Endodermal cell (in vitro differentiated cells): ENCODE measurements at places on chromosomes 7 and 10. TPM values are rescaled to one million over a fixed set of nuclear protein-coding genes. Genes with fewer than 3 reads are reported as not detected.

The MASTL gene
- 21.0 to 54.3 TPM (median 50.2 TPM) in 3 replicates for total RNA-seq

DNA sequence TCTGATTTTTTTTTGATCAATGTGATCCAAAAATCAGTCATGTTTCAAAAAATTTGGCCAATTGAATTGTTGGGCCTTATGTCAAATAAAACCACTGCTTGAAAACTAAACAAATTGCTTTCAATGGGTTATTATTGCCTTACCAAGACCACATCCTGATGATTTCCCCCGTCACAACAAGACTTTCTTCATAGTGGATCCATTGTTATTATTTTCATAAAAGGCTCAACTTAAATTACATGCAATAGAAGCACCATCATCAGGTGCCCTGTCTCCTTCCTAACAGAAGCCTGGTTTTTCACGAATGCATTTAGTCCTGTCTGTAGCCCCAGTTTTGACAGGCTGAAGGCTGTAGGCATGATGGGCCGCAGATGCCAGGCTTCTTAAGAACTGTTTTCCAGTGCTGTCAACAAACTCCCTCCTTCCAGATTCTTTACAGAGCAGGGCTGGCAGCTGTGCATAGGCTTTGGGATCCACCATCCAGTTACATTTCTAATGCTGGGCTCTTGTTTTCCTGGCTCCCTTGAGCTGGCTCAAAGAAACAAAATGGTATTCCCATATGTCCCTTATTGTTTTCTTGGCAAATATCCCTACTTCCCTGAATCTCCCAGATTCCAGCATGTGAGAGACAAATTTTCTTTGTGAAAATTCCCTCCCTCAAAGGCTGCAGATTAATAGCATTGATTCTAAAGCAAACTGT, 302.0 kb downstream of the TWIST1 start:
- no peaks in the 10 kb centered on the region for H3K4me1 ChIP-seq
- H3K27ac ChIP-seq: no peak overlapping the region
- H3K4me3 ChIP-seq: no peak overlapping the region
- no peaks in the 10 kb centered on the region for H3K27me3 ChIP-seq

The FXYD4 gene
- not detected in 2 replicates for total RNA-seq

DNA sequence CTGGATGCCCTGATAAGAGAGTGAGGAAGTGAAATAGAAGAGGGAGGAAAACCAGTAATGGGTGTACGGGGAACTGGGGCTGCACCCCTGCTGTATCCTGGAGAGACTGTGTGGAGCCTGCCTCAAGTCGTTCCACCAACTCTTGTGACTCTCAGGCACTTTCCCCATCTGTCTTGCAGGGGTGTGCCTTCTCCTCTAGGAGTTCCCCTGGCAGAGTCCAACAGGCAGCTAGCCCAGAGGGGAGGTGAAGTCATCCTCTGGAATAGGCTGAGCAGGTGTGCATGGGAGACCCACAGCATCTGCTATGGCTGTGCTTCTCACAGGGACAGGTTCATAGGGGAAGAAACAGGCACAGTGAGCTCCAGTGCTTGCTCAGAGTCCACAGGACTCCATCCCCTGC, 46.8 kb downstream of the WIPF3 start:
- no peak overlapping the region for H3K4me3 ChIP-seq
- no peaks in the 10 kb centered on the region for H3K27me3 ChIP-seq
- H3K36me3 ChIP-seq: no peaks in the 10 kb centered on the region
- no peaks in the 10 kb centered on the region for H3K4me1 ChIP-seq

DNA sequence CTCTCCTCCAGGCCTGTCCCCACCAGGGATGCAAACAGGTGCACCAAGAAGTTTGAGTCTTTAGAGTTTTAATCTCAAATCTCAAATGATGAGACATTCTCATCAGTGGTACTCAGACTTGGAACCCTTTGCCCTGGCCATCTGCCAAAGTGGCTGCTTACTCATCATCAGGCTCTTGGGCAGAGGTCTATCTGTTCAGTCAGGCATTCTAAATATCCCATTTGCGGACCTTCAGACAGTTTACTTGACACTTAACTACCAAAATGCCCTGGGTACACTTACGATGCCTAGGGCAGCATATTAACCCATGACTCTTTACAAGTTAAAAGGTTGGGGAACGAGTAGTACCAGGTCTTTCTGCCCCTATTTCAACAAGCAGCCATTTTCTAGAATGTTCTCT, 61.2 kb upstream of the YAE1 start:
- no peak overlapping the region for H3K4me3 ChIP-seq
- H3K27me3 ChIP-seq: no peaks in the 10 kb centered on the region
- no peaks in the 10 kb centered on the region for H3K4me1 ChIP-seq
- no peak overlapping the region for H3K27ac ChIP-seq
- DNase-seq: no peak

The ASZ1 gene
- not detected in 2 replicates for total RNA-seq

The INSYN2A gene
- 0.07 TPM in 1 of 3 replicates, not detected in the others for total RNA-seq

GRCh38 chr7:121187222-121187621, 141.6 kb upstream of the WNT16 start:
- no peak overlapping the region for H3K27ac ChIP-seq
- H3K4me1 ChIP-seq: no peaks in the 10 kb centered on the region
- H3K36me3 ChIP-seq: no peaks in the 10 kb centered on the region
- H3K4me3 ChIP-seq: no peak overlapping the region
- no peak for DNase-seq
- no peaks in the 10 kb centered on the region for H3K27me3 ChIP-seq

DNA sequence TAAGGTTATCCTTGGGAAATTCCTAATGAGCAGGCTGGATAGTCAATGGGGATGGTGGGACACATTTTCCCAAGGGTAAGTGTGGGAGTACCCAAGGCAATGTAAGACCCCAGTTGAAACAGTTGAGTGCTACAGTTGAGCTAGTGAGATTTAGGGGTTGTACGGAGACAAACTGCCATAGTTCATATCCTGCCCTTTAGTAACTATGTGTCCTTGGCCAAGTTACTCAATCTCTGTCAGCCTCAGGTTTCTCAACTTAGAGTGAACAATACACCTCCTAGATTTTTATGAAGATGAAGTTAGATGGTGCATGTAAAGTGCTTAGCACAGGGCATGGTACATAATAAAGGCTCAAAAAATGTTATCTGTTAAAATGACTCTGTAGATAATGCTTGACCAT, 20.5 kb downstream of the HABP2 start:
- no peaks in the 10 kb centered on the region for H3K36me3 ChIP-seq
- peaks cover 20% of the 10 kb centered on the region for H3K4me1 ChIP-seq
- DNase-seq: no peak
- peak overlapping the region; percentile 21 for H3K4me3 ChIP-seq

- no peak overlapping the region for H3K27ac ChIP-seq
- peaks cover 9% of the 10 kb centered on the region for H3K27me3 ChIP-seq
- no peaks in the 10 kb centered on the region for H3K36me3 ChIP-seq
- no peak overlapping the region for H3K4me3 ChIP-seq
- DNase-seq: no peak
Measured at GRCh38 chr7:25847336-25848070, 304.5 kb upstream of the NFE2L3 start.

DNA sequence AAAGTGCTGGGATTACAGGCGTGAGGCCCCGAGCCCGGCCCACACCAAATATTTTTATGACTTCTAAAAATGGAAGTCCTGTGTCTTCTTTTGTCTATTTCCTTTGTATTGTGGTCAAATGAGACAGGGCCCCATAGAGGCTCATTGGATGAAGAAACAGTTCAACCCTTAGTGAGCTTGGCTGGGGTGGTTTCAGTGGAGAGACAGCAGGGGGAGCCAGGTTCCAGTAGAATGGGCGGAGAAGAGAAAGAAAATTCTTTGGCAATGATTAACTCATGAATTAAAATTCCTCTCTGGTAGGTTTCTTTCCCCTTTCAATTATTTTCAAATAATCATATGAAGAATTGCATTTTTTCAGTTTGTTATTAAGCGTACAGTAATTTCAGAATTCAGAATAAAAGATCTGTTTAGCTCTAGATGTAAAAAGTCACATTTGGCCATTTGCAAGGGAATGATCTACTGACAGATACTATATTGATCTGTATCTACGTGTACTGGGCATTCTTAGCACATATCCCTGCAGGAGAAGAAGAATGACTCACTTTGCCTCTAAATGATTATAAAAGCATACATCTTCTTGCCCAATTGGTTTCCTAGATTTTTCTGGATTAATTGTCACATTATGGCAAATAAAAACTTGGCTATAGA, 43.2 kb downstream of the PNLIPRP3 start:
- no peak overlapping the region for H3K27ac ChIP-seq
- H3K27me3 ChIP-seq: no peaks in the 10 kb centered on the region
- H3K36me3 ChIP-seq: no peaks in the 10 kb centered on the region

DNA sequence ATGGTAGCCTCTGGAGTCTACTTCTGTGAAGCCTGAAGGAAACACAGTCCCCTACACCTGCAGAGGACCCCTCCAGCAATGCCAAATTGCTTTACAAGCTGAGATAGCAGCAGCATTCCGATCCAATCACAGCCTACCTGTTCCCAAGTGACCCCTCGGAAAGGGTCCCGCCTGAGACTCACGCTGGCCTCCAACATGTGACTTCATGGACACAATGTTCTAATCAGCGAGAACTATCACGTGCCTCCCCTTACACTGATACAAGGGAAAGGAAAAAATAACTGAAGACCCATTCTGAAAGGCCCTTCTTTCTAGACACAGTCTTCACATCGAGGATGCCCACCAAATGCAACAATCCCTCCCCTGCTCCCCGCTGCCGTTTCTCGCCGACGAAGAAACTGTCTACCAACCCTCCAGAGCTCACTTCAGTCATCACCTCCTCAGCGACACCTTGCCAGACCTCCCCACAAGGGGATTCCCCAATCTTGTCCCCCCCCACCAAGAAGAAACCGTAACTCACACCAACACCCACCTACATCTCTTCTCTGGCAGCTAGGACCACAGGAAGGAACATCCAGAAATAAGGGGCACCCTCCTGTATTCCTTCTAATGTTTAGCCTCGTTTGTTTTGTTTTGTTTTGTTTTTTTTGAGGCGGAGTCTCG, 1.8 kb downstream of the SNX8 start:
- H3K4me3 ChIP-seq: no peak overlapping the region
- H3K36me3 ChIP-seq: peaks cover 5% of the 10 kb centered on the region
- no peaks in the 10 kb centered on the region for H3K27me3 ChIP-seq

- H3K27ac ChIP-seq: no peak overlapping the region
- DNase-seq: no peak
- no peaks in the 10 kb centered on the region for H3K4me1 ChIP-seq
- peaks cover 4% of the 10 kb centered on the region for H3K36me3 ChIP-seq
- H3K27me3 ChIP-seq: no peaks in the 10 kb centered on the region
Measured at GRCh38 chr7:105028004-105028403, 14.0 kb downstream of the KMT2E start.

GRCh38 chr7:109176661-109177060, 607.0 kb downstream of the DNAJB9 start:
- H3K4me3 ChIP-seq: no peak overlapping the region
- H3K36me3 ChIP-seq: no peaks in the 10 kb centered on the region
- no peak for DNase-seq

- H3K4me1 ChIP-seq: no peaks in the 10 kb centered on the region
- H3K27me3 ChIP-seq: peaks cover 2% of the 10 kb centered on the region
- H3K36me3 ChIP-seq: no peaks in the 10 kb centered on the region
- DNase-seq: no peak
- no peak overlapping the region for H3K4me3 ChIP-seq
- no peak overlapping the region for H3K27ac ChIP-seq
Measured at GRCh38 chr10:103548581-103549348, 55.3 kb downstream of the NEURL1 start.

DNA sequence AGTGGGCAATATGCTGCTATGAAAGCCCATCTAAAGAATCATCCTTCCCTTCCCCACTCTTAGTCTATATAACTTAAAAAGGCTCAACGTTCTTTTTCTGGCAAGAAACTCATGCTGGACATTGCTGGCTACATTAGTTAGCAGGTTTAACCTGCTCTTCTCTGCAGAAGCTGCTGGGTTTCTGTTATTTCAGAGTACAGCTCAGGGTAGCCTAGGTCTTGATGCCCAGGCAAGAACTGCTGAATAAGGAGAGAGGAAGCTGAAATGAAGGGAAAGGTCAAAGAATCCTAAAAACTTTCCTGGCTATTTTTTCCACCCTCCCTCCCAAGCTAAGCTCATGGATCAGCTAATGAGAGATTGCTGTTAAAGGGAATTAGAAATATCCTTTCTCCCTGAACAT, 79.4 kb downstream of the ANKIB1 start:
- no peaks in the 10 kb centered on the region for H3K27me3 ChIP-seq
- no peak overlapping the region for H3K4me3 ChIP-seq
- no peak overlapping the region for H3K27ac ChIP-seq
- no peaks in the 10 kb centered on the region for H3K4me1 ChIP-seq
- H3K36me3 ChIP-seq: peaks cover 26% of the 10 kb centered on the region

- peaks cover 10% of the 10 kb centered on the region for H3K36me3 ChIP-seq
- DNase-seq: peak; percentile 89
- H3K4me1 ChIP-seq: no peaks in the 10 kb centered on the region
- H3K27me3 ChIP-seq: no peaks in the 10 kb centered on the region
Measured at GRCh38 chr7:50632561-50633413, 67.6 kb upstream of the DDC start.

DNA sequence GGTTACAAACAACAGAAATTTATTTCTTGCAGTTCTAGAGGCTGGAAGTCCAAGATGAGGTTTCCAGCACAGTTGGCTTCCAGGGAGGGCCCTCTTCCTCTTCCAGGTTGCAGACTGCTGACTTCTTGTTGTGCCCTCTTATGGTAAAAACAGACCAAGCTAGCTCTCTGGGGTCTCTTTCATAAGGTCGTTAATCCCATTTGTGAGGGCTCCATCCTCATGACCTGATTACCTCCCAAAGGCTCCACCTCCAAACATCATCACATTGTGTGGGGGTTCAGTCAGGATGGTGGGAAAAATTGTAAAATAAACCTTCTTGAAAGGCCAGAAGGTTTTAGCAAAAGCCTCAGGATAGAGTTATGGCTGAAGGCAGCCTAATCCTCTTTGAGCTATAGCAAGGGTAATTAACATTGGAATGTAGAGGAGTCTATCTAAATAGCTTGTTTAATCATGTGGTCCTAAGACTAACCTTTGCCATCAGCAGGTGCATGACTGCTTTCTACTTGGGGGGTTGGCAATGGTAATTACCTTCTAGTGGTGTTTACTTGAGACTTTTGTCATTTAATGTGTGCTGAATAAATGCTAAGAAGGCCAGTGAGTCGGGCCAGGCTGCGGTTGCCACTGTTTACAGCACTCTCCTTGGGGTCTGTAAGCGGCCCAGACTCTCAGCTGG, 80.8 kb downstream of the PPP1R17 start:
- H3K27ac ChIP-seq: no peak overlapping the region
- no peaks in the 10 kb centered on the region for H3K4me1 ChIP-seq
- DNase-seq: peak; percentile 76
